ENCODE measurements at places on chromosomes 11 and 22.

DNA sequence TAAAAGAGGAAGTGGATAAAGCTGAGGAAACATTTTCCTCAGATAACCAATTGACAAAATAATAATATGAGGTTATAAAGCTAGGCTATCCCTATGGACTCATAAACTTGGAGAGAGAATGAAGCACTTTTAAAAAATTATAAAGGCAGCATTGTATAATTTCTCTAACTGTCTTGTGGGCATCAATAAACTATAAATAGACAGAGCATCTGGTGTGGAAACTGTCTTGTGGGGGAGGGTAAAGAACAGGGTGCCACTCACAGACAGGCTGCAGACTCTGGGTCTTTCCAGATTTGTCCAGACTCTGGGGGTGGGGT lies 333.5 kb downstream of the BUD13 start:
- DNase-seq, result no peak

DNA sequence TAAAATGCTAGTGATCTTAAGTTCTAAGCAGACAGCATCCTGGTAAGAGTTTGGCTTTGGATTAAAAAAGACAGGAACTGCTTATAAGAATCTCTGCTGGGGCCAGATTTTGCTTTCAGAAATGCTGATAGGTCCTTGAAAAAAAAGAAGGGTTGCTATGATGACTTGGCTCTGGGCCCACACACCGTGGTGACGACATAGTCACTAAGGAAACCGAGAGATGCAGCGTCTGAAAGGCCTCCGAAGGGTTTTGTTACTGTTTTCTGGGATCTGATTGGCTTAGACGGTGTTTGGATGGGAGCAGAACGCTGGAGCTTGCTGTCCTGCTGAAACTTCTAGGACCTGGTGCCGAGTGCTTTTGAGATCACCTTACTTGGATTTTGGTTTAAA lies 8.4 kb downstream of the FAM118A start:
- peak; percentile 69 for DNase-seq

- no peak for DNase-seq
These were observed 61.9 kb downstream of the BMAL1 start for GRCh38 chr11:13339195-13340153.

- DNase-seq, result peak; percentile 46
These were observed 37.5 kb downstream of the TNRC6B start for GRCh38 chr22:40215266-40215665.
